ENCODE measurements at places on chromosomes 4 and X. TPM values are rescaled to one million over a fixed set of nuclear protein-coding genes. Genes with fewer than 3 reads are reported as not detected.

GRCh38 chrX:119655125-119655524, 37.8 kb downstream of the SEPTIN6 start:
- no peaks in the 10 kb centered on the region for H3K27me3 ChIP-seq
- H3K36me3 ChIP-seq: peaks cover 6% of the 10 kb centered on the region
- H3K4me1 ChIP-seq: peaks cover 22% of the 10 kb centered on the region
- no peak for DNase-seq
- H3K27ac ChIP-seq: peak overlapping the region; percentile 25
- H3K4me3 ChIP-seq: no peak overlapping the region

- no peaks in the 10 kb centered on the region for H3K4me1 ChIP-seq
- H3K36me3 ChIP-seq: no peaks in the 10 kb centered on the region
- H3K27me3 ChIP-seq: peaks cover 9% of the 10 kb centered on the region
- no peak overlapping the region for H3K27ac ChIP-seq
Measured at GRCh38 chrX:21816136-21816535, 23.3 kb upstream of the MBTPS2 start.

DNA sequence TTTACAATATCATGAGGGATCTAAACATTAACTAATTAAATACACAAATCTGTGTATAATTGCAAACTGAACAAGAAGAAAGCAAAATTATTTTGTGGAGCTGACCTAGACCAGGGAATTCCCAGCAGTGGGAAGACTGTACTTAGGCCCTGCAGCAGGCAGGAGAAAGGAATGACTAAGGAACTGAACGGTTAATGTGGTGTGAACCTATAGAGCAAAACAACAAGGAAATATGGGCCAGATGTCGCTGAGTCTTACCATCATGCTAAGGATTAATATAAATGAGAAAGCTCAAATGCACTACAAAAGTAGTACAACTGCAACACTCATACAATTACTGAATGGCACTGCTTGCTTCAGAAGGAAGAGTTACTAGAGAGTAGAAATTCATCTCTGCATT, 120.3 kb upstream of the ATXN3L start:
- no peaks in the 10 kb centered on the region for H3K36me3 ChIP-seq
- H3K4me3 ChIP-seq: no peak overlapping the region
- H3K27ac ChIP-seq: no peak overlapping the region
- DNase-seq: no peak
- no peaks in the 10 kb centered on the region for H3K27me3 ChIP-seq
- no peaks in the 10 kb centered on the region for H3K4me1 ChIP-seq

TXK gene
- total RNA-seq: 60.2 TPM

FGD1 gene
- not detected for total RNA-seq

Data from natural killer cell treated with Interleukin-12 subunit alpha and Interleukin-12 subunit beta and Interleukin-15 and Interleukin-18, amount 100 ng/mL, for 72 hours (primary cell).